ENCODE measurements at places on chromosomes 2 and 18. TPM values are rescaled to one million over a fixed set of nuclear protein-coding genes. Genes with fewer than 3 reads are reported as not detected.
A peak's percentile ranks its signal among the peaks of the same experiment; 100 is the strongest.

GRCh38 chr2:199118673-199119112 is 339.0 kb downstream of the SATB2 start:
- no peak for DNase-seq

DNA sequence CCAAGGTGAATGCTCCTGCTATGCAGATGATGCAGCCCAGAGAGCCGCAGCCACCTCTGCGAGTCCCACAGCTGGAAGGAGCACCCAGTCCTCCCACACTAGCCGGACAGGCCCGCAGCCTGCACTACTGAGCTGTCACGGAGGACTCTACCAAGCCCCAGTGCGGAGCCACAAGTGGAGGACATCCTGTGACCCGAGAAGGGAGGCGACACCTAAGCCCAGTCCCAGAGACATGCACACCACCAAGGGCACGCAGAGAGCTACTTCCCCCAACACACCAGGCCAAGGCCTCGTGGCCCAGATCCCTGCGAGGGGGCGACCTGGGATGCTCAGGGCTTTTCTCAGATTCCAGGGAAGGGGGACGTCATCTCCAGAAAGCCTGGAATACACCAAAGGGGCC is 12.9 kb downstream of the HS1BP3 start:
- no peak for DNase-seq

DNA sequence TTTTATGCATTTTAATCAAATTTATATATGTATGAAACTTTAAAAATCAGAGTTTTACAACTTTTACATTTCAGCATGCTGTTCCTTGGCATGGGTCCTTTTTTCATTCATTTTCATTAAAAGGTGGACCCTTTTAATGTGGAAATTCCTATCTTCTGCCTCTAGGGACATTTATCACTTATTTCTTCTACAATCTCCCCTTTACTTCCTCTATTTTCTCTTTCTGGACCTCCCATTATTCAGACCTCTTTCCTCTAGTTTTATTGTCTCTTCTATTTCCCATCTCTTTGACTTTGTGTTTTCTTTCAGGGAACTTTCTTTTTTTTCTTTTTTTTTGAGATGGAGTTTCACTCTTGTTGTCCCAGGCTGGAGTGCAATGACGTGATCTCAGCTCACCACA is 5.7 kb downstream of the PROC start:
- DNase-seq = no peak

GRCh38 chr18:1253827-1254226 is 349.2 kb downstream of the ADCYAP1 start:
- DNase-seq = no peak

CLEC4F gene
- not detected for total RNA-seq

- peak; percentile 95 for DNase-seq
Measured at GRCh38 chr2:12176623-12177454, 430.4 kb downstream of the LPIN1 start.

IL1F10 gene
- total RNA-seq = not detected

- DNase-seq = no peak
Measured at GRCh38 chr18:56043641-56044061, 455.7 kb upstream of the TCF4 start.

DNA sequence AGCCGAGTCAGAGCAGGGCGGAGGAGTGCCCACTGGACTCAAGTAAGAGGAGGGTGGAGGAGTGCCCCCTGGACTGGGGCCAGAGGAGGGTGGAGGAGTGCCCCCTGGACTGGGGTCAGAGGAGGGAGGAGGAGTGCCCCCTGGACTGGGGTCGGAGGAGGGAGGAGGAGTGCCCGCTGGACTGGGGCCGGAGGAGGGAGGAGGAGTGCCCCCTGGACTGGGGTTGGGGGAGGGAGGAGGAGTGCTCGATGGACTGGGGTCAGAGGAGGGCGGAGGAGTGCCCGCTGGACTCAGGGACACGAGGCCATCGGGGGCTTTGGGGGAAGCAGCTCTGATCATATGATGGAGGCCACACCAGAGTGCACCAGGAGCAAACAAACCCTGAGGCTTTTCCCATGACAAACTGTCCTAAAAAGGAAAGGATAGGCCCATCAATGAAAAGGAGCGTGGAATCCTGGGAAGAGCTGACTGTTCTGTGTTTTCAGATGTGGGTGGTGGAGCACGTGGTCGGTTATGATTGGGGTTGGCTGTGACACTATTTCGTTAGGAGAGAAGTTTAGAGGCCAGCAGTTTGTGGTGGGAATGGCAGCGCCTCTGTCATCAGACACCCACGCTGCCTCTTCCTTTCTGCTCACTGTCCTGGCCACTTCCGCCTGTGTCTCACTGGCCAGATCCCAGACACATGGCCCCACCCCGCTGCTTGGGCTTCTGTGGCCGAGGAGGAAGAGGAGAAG is 24.5 kb upstream of the HPCAL1 start:
- no peak for DNase-seq

DNA sequence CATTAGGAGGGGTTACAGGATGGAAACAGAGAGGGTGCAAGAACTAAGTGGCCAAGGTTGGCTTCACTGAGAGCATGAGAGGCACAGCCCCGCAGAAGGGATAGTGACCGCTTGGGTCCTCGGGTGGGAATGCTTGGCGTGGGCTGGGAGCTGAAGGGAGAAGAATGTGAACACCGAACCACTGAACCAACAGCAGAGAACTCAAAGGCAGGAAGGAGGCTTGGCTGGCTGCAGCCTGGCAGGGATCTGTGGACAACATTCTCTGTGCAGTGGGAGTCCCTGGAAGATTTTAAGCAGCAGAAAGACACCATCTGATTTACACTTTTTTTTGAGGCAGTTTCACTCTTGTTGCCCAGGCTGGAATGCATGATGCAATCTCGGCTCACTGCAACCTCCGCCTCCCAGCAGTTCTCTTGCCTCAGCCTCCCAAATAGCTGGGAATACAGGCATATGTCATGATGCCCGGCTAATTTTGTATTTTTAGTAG is 33.9 kb downstream of the SOWAHC start:
- DNase-seq = no peak

GRCh38 chr2:126665483-126665882 is 9.5 kb downstream of the GYPC start:
- no peak for DNase-seq

- no peak for DNase-seq
Measured at GRCh38 chr2:33011941-33012340, 65.2 kb downstream of the LTBP1 start.

DNA sequence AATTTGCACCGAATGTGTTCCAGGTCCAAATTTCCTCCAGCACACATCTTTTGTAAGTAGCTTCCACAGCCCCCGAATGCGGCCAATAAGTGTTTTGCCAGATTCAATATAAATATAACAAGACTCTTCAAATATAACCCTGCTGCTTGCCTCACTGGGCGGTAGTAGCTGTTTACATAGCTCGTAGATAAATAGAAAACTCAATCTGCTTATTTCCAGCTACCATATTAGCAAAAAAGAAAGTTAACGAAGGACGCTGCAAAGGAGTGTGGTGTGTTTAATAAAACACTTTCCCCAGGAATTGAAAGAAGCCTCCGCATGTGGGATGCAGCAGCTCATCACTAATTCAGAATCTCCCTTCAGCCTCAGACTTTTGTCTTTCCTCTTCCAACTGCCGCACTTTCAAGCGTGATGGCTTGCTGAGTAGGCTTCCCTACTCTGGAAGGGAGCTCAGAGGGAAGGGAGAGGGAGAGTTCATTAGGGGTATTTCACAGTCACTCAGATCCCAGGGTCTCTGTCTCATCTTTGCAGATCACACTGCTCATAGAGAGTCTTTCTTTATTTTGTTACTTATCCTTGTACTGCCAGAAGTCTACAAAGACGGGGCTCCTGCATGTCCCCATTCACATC is 367.0 kb downstream of the RND3 start:
- no peak for DNase-seq

GRCh38 chr2:146990311-146991054 is 854.3 kb upstream of the ACVR2A start:
- no peak for DNase-seq

- no peak for DNase-seq
Measured at GRCh38 chr2:70686577-70687460, 81.2 kb downstream of the ADD2 start.

- DNase-seq = no peak
Measured at GRCh38 chr2:128524183-128524582, 205.5 kb upstream of the HS6ST1 start.

DNA sequence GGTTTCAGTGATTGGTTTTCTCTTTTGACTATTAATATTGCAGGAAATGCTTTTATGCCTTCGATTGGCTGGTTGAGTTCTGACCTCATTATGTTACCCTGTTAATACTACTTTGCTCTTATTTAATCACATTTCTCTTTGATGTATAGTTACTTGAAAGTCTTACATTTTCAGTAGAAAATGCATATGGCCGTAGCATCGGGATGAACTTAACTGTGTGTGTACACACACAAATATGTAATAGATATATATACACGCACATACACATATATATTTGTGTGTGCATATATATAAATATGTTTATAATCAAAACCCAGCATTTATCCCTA is 1.6 kb downstream of the EPC2 start:
- no peak for DNase-seq

ACOXL gene
- 10.7 TPM for total RNA-seq

DNA sequence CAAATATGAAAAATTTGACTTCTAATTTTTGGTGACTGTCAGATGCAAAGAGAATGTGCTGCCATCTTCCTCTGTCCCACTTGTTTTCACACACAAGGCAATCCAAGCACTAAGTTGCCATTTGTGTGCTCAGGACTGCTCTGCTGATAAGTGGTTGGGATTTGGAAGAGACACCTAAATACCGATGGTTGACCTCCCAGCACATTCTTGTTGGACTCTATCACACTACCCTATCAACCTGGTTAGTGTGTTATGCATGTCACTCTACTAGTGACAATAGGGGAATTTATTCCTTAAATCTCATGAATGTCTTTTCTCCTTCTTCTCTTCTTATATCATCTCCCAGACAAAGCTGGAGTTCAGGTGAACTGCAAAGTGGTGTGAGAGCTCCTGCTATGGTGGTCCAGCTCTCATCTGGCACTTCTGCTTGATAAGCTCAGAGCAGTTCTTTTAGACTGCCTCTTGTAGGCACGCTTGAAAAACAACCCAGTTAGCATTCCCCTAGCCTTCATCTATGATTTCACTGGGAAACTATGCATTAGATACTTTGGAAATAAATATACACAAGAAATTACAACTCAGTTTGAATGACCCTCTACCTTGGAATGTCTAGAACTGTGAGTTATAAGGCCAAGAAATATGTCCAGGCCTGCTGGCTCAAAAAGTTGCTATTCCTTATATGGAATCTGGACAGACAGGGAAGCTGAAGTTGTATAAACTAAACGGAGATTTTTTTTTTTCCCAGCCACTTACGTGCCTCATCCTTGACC is 404.8 kb downstream of the MEIS1 start:
- peak; percentile 92 for DNase-seq

DNA sequence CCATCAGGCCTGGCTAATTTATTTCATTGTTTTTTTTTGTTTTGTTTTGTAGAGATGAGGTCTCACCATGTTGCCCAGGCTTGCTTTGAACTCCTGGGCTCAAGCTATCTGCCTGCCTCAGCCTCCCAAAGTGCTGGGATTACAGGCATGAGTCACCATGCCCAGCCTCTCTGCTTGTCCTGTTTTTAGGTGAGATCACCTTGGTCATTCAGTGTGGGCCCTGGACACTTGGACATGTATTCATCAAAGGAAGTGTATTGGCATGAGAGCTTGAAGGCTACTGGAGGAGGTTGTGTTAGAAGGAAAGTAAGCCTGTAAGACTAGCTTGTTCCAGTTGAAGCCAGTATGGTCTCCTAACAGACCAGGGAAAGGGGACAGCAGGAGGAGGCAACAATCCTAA is 229.2 kb upstream of the RGPD4 start:
- DNase-seq = no peak

PROM2 gene
- 147 TPM for total RNA-seq

DNA sequence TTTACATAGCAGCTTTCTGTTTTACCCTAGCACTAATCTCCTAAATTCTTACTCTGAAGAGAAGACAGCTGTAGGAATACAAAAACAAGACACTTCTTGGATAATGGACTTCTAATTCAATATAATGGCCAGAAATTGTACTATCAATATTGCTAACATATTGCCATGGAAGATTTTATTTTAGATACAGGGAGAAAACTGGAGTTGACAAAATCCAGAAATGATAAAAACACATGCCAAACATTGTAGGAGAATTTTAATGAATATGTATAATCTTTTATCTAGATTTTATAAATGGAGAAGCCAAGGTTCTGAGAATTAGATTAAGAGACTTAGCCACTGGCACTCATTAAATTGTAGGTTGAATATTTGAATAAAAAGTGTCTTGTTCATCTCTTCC is 1838.8 kb upstream of the LRRTM1 start:
- no peak for DNase-seq

GRCh38 chr2:181586569-181587081 is 70.3 kb downstream of the CERKL start:
- no peak for DNase-seq

GRCh38 chr2:122755281-122755780 is 999.9 kb downstream of the TSN start:
- no peak for DNase-seq

UCN gene
- total RNA-seq = 2.8 TPM

- no peak for DNase-seq
Measured at GRCh38 chr2:127047716-127048617, 59.0 kb downstream of the BIN1 start.

- DNase-seq = no peak
Measured at GRCh38 chr18:10482363-10482984, 28.0 kb downstream of the APCDD1 start.

- no peak for DNase-seq
Measured at GRCh38 chr2:174656676-174657176, 59.1 kb upstream of the WIPF1 start.

- peak; percentile 41 for DNase-seq
Measured at GRCh38 chr2:10597956-10598355, 91.8 kb downstream of the NOL10 start.

DNA sequence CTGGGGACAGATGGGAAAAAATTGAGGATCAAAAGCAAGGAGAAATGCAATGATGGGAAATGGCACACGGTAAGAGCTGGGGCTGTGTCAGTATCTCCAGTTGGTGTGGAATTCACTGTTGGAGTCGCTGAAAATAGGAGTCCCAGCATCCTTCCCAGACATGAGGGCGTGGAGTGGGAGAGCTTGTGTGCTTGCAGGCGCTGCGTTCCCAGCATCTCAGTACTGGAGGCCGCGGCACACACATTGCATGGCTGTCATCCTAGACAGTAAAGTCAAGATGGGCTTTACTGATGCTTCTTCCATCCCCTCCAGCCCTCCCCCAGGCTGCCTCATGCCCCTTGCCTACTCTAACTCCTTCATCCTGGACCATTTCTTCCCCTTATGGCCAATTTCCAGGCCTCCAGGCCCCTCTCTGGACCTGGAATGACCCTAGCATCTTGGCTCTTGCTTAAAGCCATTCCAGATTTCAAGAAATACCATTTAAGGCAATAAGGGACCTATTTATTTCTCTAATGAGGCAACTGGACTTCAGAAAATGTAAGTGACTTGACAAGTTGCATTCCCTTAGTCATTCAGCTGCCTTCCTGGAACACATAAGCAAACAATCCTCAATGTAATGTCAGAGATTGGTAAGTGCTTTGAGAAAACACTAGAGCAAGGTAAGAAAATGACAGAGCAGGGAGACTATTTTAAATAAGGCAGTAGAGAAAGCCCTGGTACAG is 70.5 kb upstream of the TTC39C start:
- no peak for DNase-seq

GRCh38 chr2:12844511-12844910 is 127.8 kb downstream of the TRIB2 start:
- DNase-seq = peak; percentile 12
